HS-5 (cell line): ENCODE measurements at places on chromosomes 13 and 19.

DNA sequence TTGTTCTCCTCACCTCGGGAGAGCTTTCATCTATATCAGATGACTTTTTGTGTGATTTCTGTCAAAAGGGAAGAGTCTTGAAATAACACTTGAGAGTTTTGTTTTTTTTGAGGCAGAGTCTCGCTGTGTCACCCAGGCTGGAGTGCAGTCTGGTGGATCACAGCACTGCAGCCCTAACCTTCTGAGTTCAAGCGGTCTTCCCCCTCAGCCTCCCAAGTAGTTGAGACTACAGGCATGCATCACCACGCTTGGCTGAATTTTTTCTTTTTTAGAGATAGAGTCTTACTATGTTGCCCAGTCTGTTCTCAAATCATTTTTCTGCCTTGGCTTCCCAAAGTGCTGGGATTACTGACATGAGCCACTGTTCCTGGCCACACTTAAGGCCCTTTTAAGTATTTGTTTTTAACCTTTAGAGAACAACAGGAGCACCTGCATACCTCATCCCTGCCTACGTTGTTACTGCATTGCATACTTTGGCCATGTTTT is 11.4 kb downstream of the NDFIP2 start:
- no peak for DNase-seq

GRCh38 chr19:35223862-35224505 is 4.6 kb downstream of the FAM187B start:
- no peak for DNase-seq

- no peak for DNase-seq
Observed at GRCh38 chr19:18401580-18402112, 4.2 kb upstream of the LRRC25 start.

GRCh38 chr13:106246666-106247188 is 288.7 kb downstream of the EFNB2 start:
- no peak for DNase-seq

- DNase-seq, result no peak
Observed at GRCh38 chr13:31670831-31671617, 68.3 kb upstream of the RXFP2 start.

DNA sequence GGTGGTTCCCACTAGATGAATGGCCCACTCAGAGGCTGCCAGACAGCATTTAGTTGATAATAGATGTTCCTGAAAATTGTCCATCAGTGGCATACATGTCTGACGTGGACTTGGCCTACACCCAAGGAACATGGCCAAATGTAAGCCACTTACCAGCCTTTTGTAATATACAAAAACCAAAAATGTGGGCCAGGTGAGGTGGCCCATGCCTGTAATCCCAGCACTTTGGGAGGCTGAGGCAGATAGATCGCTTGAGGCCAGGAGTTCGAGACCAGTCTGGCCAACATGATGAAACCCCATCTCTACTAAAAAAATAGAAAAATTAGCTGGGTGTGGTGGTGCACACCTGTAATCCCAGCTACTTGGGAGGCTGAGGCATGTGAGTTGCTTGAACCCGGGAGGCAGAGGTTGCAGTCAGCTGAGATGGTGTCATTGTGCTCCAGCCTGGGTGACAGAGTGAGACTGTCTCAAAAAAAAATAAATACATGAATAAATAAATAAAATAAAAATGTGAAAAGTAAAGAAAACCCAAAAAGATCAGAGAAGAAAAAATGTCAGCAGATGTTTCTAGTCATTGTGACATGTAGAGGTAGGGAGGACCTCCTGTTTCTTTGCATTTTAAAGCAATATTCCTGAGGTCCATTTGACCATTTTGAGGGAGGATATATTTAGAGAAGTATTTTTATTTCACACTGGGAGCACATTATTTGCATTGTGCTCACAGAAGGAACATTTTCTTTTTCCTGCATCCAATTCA is 7.1 kb upstream of the WTIP start:
- DNase-seq, result no peak

GRCh38 chr19:46806656-46807055 is 18.3 kb upstream of the SLC1A5 start:
- no peak for DNase-seq

DNA sequence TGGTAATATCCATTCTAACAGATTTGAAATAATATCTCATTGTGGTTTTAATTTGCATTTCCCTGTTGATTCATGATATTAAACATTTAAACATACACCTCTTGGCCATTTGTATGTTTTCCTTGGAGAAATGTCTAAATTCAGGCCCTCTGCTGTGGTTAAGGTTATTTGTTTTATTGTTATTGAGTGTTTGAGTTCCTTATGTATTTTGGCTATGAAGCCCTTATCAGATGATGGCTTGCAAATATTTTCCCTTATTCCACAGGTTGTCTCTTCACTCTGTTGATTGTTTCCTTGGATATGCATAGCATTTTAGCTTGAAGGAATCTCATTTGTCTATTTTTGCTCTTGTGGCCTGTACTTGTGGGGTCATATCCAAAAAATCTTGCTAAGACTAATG is 303.6 kb downstream of the GPC5 start:
- DNase-seq, result no peak

DNA sequence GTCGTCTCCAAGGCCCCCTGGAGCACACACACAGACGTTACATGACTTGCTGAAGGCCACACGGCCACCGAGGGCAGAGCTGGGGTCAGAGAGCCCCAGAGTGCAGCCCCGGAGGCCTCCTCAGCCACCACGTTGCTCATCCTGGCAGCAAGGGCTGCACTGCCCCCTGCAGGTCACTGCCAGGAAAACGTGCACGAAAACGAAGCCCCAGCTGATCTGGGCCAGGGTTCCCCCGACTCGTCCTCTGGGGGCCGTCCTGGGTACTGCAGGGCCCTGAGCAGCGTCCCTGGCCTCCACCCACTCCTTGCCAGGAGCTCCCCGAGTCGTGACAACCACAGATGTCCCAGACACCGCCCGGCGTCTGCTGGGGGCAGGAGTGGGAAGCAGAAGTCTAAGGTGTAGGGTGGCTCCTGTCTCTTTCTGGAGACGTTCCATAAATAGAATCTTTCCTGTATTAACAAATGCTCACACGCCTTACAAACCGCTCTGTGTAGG is 3.4 kb downstream of the TPGS1 start:
- no peak for DNase-seq

GRCh38 chr13:74325106-74325505 is 190.9 kb upstream of the KLF12 start:
- no peak for DNase-seq

DNA sequence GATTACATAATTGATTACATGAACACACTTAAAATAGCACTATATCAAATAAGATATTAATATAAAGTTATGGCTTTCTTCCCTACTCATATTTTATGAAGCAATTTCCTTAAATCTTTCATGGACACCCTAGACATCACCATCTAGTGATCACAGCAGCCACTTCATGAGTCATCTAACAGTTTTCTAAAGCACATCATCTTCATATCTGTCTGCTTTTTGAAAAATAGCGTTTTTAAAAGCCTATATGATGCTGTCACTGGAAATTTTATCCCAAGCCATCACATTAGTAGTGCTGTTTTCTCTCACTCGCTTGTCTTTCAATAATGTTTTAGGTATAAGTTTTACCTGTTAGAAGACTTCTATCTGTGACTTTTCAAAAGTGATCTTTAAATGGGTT is 326.1 kb downstream of the SLITRK6 start:
- no peak for DNase-seq

DNA sequence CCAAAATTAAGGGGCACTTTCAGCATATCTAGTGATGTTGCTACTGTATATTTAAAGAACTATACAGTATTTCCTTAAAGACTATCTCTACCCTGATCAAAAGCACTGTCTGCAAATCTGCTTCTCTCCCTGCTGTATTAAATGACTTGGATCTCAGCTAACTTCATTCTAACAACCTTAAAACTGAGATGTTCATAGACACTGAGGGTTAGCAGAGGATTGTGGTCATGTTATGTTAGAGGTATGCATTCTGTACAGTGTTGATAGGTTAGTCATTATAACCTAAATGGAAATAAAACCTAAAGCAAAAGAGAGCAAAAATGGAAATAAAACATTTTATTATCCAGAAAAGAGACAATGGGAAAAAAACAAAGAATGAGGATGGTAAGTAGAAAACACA is 9.9 kb downstream of the GPR183 start:
- DNase-seq, result no peak

DNA sequence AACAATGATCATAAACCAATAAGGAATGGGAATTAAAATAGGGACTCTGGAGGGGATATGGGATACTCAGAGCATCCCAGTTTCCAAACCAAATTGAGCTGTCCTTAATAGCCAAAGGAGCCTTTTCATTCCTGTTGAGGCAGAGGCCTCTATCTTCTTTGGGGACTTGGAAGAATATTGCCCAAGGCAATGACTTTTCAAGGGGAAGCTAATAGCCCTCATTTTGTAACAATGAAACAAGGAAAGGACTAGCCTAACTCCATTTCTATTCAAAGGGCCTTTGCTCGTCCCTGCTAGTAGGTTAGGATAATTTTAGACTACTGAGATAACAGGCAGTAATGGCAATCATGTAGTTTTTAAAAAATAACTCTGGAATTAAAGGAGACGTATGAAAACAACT is 789.8 kb upstream of the SLITRK5 start:
- DNase-seq, result no peak

DNA sequence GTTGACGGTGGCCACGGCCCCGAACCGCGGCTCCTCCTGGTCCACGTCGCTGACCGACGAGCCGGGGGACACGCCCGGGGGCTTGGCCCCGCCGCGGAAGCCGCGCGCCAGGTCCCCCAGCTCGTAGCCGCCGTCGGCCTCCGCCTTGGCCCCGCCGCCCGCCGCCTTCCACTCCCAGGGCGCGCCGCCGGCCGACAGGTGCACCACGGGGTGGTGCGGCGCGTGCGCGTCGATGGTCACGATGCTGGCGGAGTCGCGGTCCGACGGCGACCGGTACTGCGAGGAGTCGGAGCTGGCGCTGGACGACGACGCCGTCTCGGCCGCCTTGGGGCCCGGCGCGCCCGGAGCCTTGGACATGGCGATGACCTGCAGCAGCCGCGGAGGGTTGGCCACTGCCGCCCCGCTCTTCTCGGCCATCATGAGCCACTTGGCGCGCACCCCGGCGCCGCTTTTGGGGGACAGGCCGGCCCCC is 9.0 kb downstream of the PLPPR3 start:
- DNase-seq, result no peak

DNA sequence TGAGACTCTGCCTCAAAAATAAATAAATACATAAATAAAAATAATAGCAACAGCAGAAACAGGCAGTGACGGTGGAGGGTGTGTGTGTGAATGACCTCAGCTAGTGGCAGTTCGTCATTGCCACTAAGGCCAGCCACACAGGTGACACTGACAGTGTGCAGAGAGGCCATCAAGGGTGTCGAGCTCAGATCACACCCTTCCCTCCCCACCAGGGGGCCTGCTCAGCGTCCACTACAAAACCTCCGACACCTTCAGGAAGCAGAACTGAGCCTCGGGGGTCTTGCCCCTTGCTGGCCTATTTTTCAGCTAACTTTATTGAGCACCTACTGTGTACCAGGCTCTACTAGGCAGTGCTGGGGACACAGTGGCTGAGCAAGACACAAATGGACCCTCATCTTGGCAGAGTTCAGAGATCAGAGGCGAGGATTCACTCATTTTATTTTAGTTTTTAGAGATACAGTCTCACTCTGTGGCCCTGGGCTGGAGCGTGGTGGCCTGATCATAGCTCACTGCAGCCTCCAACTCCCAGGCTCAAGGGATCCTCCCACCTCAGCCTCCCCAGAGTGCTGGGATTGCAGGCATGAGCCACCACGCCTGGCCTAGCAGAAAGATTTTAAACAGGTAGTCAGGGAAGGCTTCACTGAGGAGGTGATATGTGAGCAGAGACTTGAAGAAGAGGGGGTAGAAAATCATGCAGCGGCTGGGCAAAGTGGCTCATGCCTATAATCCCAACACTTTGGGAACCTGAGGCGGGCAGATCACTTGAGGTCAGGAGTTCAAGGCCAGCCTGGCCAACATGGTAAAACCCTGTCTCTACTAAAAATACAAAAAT is 30.3 kb upstream of the SEMA6B start:
- no peak for DNase-seq

DNA sequence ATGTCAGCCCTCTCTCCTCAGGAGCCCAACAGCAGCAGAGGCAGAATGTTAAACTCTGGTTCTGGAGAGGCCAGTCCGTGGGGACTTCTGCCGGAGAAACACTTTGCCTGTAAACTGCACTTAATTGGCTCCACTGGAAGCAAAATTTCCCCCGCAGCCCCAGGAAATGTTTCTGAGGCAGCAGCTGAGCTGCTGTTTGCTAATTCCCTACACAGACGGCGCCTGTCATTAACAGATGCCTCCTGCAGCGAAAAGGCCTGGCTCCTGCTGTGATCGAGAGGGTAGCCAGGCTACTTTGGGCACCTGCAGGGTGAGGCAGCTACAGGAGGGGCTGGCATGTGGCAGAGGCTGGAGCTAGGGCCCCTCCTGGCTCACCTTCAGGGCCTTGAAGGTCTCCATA is 5.2 kb upstream of the TM6SF2 start:
- DNase-seq, result no peak

GRCh38 chr19:13002166-13002898 is 7.1 kb downstream of the NFIX start:
- no peak for DNase-seq

DNA sequence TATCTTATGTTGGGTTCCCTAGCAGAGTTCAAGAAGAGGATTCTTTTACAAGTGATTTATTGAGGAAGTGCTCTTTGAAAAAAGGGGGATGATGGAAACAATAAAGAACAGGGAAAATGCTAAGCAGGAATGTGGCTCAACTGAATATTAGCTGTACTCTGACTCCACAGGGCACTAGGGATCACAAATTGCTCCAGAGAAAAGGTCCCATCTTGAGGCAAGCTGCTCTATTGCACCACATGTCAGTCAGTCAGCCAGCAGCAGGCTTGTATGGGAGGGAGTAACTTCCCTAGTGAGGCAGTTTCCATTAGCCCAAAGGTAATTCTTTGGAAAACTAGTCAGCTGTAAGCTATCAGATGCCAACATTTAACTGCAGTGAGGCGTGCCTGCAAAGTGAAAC is 73.3 kb upstream of the FNDC3A start:
- DNase-seq, result no peak

DNA sequence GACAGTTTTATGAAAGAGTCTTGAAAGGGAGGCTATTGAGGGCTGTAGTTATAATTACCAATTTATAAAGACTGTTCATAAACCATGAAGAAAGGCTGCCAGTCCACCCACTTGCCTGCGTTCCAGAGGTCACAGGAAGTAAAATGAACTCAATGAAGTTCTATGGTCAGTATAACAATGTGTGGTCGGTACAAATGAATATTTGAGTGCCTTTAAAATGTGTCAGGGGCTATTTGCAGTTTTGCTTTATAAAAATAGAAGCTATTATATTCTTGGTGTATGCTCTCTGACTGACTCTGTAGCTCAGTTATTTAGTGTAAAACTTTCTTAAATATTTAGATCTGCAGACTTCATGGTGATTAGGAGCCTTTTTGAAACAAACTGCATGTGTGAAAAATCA is 47.0 kb downstream of the ESD start:
- DNase-seq, result no peak

DNA sequence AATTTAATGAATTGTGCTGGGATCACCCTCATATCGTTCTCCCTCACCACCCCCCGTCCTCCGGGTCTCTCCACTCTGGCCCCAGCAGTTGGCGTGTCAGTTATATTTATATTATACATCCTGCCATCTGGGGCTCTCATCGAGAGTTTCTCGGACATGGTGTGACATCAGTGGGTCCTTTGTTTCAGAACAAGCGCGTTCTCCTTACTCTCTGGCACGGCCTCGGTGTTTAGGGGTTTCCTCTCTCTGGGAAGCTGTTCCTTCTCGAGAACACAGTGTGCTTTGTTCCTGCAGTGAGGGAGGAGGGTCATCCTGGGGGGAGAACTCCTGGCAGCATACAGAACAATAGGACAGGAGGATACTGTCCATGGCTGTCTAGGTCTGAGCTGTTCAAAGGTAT is 9.8 kb upstream of the MCF2L start:
- DNase-seq, result no peak
